NK-92 treated with Interleukin-12 subunit alpha and Interleukin-12 subunit beta, amount 100 ng/mL, for 24 hours (cell line): ENCODE measurements at places on chromosomes 6 and 20.

GRCh38 chr6:75449630-75450206, 43.9 kb downstream of the FILIP1 start:
- no peak for DNase-seq

DNA sequence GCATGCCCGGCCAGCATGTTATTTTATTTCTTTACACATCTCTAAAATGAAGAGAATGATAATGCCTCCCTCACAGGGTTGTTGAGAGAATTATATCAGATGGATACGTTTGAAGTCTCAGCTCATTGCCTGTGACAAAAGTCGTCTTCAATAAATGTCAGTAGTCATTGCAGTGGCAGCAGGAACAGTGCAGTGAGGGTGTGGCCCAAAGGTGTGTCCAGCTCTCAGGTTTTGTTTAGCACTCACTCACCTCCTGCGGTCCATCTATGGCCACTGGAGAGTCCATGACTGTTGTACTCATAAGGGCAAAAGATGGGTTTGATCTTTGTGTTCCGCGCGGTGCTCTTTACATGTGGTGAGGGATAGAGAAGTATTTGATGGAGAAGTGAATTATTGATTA, 77.2 kb upstream of the TIAM2 start:
- DNase-seq = no peak

DNA sequence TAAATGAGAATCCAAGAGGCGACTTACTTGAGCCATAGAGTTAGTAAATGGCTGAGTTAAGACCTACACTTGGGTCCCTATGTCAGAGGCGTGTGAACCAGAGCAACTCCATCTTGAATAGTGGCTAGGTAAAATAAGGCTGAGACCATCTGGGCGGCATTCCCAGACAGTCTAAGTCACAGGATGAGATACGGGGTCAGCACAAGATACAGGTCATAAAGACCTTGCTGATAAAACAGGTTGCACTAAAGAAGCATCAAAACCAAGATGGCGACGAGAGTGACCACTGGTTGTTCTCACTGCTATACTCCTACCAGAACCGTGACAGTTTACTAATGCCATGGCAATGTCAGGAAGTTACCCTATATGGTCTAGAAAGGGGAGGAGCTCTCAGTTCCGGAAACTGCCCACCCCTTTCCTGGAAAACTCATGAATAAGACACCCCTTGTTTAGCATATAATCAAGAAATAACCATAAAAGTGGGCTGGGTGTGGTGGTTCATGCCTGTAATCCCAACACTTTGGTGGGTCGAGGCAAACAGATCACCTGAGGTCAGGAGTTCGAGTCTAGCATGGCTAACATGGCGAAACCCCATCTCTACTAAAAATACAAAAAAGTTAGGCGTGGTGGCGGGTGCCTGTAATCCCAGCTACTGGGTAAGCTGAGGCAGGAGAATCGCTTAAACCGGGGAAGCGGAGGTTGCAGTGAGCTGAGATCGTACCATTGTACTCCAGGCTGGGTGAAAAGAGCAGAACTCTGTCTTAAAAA, 43.9 kb upstream of the EEF1A1 start:
- DNase-seq = no peak

DNA sequence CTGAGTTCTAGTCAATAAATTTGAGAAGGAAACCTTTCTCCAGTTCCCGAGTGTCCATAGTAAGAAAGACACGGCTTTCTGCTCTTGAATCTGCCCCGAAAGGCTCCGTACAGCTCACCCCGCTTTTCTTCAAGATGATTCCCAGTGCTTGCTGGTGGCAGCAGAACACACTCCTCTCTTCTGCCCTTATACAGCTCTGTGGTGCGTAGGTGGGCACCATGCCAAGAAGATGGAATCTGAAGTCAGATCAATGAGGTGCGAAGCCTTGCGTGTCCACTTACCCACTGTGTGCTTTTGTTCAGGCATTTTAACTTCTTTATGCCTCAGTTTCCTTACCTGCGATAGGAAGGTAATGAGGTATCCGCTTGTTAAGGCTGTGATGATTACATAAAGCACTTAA, 142.2 kb downstream of the WDR27 start:
- no peak for DNase-seq

GRCh38 chr6:128889870-128890269, 6.9 kb downstream of the LAMA2 start:
- DNase-seq = no peak

GRCh38 chr6:13807696-13808095, 6.7 kb downstream of the MCUR1 start:
- no peak for DNase-seq

DNA sequence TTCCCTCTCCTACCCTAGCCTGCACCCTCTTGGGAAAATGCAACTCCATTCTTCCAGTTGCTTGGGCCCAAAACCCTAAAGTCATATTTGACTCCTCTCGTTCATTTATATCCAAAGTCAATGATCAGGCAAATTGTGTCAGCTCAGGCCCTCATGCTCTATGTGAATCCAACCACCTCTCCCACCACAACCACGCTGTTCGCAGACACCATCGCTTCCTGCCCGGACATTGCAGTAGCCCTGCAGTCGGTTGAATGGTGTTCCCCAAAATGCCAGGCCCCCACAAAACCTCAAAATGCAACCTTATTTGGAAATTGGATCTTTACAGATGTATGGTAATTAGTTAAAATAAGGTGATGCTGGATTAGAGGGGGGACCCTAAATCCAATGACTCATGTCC, 98.3 kb downstream of the PREX1 start:
- no peak for DNase-seq

DNA sequence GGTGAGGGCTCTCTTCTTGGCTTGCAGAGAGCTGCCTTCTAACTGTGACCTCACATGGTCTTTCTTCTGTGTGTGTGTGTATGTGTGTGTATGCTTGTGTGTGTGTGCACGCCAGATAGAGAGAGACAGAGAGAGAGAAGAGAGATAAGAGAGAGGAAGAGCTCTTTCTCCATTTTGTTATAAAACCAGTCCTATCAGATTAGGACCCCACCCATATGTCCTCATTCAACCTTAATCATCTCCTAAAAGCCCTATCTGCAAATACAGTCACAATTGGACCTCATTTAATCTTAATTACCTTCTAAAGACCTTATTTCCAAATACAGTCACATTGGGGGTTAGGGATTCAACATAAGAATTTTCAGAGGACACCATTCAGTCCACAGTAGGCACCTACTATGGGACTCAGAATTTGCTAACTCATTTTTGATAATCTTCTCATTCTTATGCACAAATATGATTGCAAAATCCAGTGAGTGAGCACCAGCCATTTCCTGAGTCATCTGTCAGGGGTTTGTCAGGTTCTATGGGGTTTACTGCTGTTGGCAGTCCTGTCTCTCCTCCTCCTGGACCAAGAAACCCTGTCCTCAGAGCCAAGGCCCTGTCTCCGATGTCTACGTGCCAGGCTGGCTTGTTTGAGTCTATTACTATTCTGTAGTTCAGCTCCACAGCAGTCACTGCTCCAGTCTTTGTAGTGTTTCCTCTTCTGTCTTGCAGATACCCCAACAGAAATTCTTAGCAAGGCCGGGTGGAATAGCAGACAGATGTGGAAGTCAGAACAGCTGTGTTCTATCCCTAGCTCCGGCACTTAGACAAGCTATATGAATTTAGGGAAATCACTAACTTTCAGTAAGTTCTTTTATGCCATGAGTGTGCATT, 59.0 kb upstream of the FAM184A start:
- peak; percentile 33 for DNase-seq

DNA sequence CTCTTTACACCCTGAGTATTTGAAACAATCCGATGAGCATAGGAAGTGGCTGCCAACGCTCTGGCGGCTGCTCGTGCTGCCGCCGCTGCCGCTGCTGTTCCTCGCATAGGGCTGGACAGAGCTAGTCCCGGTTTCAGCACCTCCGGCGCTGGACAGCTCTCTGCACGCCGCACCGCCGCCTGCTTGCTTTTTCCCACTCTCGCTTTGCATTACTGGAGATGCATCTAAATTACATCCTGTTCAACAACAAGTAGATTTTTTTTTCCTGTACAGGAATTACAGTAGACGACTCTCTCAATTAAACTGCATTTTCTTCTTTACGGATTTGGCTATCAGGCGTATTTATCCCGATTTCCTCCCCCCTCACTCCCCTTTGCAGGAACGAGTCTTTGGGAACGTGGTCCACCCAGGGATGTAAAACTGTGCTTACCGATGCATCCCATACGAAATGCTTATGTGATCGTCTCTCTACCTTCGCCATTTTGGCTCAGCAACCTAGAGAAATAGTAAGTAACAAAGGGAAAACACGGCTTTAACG, 563.8 kb downstream of the LMBRD1 start:
- no peak for DNase-seq

GRCh38 chr6:89928604-89929003, 34.3 kb downstream of the GJA10 start:
- no peak for DNase-seq

DNA sequence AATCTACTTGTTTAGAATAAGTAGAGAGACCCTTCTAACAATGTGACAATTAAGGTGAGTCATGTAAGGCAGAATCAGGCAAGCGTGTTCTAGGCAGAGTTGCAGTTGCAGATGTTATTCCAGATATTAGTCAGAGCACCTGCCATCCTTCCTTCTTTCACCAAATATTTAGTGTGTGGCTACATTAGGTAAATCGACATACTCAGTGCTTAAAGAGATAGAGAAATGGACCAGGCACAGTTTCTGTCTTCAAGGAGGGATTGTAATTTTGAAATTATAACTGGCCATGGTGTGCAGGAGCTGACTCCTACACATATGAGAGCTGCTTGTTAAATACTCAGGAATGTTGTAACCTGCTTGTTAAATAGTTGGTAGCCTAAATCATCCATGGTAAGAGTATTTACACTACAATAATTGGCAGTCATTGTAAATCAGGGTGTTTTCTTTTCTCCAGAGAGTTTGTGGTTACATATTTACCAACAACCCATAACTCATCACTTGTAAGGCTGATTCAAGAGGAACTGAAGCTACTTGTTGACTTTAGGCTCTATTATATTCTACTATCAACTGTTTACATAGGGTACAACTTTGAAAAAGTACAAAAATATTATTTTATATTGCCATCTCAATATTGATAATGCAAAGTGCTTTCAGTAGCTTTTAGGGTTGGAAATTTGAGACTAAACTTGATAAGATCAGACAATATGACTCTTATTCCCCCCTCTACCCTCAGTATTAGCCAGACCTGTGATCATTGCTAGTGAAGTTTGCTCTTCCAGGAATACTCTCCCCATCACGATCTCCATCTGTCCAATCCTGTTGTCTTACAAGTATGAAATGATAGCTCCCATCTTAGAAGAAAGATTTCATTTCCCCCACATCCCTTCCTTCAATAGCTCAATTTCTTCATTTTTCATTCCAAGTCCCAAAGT, 607.1 kb downstream of the COL12A1 start:
- DNase-seq = no peak

DNA sequence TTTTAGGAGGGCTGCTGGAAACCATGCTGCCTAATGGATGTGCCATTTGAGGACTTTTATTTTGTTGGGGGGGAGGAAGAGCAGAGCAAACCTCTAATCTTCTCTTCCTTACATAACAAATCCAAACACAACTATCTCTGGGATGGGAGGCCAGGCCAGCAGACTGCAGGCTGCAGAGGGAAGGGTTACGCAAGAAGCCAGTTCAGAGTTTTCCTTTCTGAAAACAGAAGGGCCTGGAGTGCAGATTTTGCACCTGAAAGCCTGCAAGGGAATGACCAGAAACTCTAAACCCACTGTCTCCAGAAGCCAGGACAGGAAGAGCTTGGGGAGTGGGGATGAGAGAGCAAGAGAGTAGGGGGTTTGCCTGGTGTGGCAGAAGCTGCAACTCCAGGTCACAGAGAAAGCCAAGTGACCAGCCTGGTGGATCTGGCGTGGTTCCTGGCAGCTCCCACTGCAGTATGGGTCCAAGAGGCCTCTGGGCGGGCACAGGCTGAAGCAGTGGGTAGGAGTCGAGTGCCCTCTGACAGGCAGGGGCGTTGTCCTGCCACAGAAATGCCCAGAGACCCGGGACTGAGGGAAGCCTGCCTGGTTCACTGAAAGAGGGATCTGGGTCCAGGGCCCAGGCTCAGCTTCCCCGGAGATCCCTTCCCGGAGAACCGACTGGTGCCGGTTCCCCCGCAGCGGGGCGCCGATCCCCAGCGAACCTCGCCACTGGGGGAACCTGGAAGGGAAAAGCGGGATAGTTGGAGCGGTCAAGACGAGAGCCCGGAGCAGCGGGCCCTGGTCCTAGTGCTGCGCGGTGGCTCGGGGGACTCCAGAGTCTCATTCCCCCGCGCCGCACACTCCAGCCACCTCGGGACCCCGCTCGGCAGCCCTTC, 6.7 kb downstream of the MAFB start:
- DNase-seq = no peak

DNA sequence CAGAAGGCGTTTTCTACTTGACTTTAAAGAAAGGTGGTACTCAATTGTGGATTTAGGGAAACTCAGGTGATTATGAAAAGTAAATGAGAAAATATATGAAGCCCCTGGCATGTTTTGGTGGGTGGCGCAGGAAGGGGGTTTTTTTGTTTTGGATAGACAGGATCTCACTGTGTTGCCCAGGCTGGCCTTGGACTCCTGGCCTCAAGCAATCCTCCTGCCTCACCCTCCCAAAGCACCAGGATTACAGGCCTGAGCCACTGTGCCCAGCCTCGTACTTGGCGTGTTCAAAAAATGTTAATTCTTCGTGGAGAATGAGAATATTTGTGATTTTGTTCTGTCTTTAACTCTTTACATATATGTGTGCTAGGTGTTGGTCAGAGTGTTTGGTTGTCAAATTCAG, 32.1 kb upstream of the C20orf144 start:
- DNase-seq = no peak

- DNase-seq = no peak
These were observed 50.5 kb upstream of the THEMIS start for GRCh38 chr6:127951172-127951917.

GRCh38 chr20:1494436-1494835, 3.2 kb upstream of the SIRPB2 start:
- DNase-seq = no peak

- DNase-seq = peak; percentile 28
These were observed 90.5 kb downstream of the SAMD3 start for GRCh38 chr6:130132286-130132701.

DNA sequence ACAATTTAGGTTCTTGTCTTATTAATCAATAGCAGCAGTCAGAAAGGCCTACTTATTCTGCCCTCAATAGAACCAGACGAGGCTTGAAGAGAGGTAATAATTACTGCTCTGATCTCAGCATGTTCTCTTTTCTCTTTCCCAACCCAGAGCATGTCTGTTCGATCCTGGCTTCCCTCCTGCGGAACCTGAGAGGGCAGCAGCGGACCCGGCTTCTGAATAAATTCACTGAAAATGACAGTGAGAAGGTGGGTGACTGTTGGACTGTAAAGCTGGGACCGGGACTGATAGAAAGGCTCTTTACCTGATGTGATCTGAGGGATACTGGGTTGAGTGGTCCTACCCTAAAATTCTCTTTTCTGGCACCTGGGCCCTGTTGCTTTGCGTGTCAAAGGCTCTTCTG, 63.0 kb upstream of the VSTM2L start:
- no peak for DNase-seq
